ENCODE measurements at places on chromosomes 1 and 21.
A peak's percentile ranks its signal among the peaks of the same experiment; 100 is the strongest.

DNA sequence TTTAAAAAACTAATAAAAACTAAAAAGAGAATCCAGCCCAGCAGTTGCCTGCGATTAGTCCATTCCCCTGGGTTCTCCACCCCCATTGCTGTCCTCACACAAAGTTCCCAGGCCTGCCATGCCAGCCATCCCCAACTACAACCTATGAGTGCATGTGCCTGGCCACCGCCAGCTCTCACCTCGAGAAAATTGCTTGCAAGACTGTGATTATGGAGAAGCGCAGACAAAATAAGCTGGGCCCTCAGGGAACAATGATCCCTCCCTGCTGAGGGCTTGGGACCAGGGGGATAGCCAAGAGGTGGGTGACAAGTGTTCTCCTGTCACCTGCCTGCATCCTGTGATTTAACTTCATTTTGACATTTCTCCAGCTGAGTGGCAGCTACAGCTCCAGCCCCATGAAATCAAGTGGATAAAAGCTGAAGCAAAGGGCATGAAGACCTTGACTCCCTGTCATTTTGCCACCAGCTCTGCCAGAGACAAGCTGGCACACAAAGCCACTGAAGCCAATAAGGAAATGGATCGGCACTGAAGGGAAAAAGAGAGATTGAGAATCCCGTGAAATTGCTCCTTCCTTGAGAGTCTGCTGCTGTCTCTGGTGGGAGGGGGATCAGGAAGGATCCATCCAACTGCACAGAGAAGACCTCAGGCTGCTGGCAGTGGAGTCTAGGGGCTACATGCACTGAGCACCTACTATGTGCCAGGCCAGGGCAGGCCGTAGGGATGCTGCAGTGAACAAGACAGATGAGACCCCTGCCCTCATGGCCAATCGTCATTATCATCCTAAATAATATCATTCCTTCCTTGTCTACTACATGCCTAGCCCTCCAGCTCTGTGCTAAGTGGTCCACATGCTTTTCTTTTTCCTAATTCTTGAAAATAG lies 40.7 kb downstream of the MATN1 start:
- no peak for DNase-seq

DNA sequence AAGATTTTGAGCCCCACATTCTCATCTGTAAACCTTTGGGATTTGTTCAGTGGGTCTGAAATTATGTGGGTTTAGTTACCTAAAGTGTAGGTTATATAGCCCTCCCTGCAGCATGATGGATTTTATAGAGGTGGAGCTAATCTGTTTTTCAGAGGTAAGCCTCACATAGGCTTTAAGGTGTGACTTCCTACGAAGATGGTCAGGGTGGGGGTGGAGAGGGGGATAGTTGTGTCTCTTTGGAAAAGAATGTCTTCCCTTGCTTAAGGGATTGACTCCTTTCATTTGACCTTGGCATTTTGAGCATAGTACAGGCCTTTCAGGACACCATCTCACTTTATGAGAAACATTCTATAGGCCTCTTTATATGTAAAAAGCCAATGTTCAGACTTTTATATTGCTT lies 3.4 kb downstream of the CACHD1 start:
- no peak for DNase-seq

DNA sequence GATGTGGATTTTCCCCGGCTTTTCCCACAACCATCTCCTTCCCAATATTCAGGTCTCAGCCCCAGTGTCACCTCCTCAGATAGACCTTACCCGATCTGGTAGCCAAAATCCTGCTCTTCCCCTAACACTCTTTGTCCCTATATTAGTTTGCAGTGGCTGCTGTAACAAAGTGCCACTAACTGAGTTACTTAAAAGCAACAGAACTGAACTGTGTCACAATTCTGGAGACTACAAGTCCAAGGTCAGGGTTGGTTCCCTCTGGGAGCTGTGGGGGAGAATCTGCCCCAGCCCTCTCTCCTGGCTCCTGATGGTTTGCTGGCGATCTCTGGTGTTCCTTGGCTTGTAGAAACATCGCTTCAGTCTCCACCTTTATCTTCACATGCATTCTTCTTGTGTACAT lies 64.0 kb downstream of the NENF start:
- DNase-seq = no peak

GRCh38 chr21:41823906-41824305 lies 55.2 kb downstream of the PRDM15 start:
- no peak for DNase-seq

DNA sequence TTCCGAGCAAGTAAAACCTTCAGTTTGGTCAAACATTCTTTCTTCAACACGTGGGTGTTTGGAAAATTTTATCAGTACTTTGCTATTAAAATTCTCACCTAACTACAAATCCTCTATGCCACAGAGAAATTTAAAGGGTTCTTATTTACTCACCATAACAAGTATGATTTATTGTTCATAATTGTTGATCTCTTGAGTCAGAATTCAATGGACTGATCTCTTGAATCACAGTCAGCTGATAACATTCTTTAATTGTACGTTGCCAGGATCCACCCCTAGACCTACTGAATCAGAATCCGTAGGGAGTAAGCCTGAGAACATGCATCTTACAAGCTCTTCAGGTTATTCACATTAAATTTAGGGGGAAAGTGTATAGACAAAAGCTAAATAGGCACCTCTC lies 51.2 kb downstream of the DIPK1A start:
- no peak for DNase-seq

GRCh38 chr1:228207851-228208821 lies at the start of gene OBSCN:
TSS of gene OBSCN (plus strand) at chr1:228208044. CDS start at chr1:228211784, 3,740 bp downstream.
- no peak for DNase-seq

GRCh38 chr1:39491146-39491921 lies at the start of gene BMP8A:
TSS of gene BMP8A (plus strand) at chr1:39491636. CDS start at chr1:39491992, 356 bp downstream.
- peak; percentile 83 for DNase-seq

DNA sequence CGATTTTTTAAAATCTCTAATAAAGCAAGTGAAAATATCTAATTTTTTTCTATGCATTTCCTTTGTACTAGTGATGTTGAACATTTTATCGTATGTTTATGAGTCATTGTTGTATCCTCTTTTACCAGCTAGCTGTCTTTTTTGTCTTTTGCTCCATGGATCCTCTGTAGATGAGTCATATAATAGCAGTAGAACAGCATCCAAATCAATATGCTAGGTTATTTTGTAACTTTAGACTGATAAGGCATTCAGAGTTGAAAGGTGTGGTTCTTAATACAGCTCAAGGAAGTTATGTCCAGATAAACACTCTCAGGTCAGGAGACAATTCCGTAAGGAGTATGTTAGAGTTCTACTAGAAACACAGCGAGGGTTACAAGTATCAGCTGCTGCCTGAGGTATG lies 31.9 kb downstream of the MAP10 start:
- DNase-seq = no peak

DNA sequence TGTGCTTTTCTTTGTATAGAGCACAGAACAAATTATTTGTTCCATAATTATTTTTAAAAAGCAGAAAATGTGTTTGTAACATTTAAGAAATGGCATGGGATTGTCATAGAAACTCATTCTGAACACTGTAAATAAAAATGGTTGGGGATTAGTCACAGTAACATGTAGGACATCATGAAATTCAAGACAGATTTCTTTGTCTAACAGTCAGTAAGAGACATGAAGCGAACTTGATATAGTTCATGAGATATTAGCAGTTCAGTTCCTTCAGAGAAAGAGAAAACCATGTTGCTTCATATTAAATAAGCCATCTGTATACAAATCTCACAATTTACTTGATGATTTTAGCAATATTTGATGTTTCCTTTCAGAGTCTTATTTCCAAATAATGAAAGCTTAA lies 19.7 kb downstream of the NFIA start:
- DNase-seq = no peak

- DNase-seq = no peak
Observed at GRCh38 chr1:210687582-210688279, 359.0 kb downstream of the HHAT start.

GRCh38 chr1:202248861-202249260 lies 55.3 kb downstream of the LGR6 start:
- no peak for DNase-seq

GRCh38 chr1:78658901-78659300 lies 9.3 kb downstream of the IFI44 start:
- DNase-seq = no peak

- no peak for DNase-seq
Observed at GRCh38 chr1:197392541-197392940, 124.5 kb downstream of the CRB1 start.

DNA sequence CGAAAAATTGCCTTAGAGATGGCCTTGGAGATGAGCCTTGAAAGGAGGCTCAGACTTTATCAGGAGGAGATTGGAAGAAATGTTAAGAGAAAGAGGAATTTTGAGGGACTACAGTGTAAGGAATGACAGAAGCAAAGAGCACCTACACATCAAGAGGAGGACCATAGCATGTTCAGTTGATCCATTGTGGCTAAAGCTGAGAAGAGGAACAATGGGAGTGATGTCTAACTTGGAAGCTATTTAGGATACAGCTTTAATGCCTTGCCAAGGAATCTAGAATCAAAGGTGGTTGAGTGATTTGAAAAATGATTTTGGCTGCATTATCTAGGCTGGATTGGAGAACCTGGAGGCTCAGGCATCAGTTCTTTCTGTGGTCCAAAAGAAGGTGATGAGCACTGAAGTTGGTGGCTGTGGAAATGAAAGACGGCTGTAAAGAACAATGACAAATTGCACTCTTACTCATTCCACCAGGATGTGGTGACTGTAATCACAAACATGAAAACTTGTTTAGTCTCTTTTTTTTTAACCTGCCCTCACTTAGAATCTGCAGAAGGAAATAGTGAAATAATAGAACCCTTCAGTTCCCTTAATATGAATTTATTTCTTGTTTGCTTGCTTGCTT lies 11.3 kb downstream of the FAM20B start:
- no peak for DNase-seq

DNA sequence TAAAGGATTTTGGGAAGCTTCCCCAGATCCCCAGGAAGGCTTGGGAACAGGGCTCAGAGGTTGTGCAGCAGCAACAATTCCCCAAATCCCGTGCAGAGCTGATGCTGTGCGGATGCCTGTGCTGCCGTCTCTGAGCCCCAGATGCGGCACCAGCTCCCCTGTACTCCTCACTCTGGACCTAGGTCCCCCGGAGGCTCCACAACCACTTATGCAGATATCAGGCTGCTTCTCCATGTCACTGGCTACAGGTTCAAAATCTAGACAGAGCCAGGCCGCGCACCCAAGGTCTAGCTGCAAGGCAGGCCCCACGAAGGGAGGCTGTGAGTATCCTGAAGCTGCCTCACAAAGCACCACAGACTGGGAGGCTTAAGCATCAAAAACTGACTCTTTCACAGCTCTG lies 81.6 kb downstream of the PDE9A start:
- DNase-seq = no peak

- DNase-seq = no peak
Observed at GRCh38 chr21:33848249-33848953, 67.2 kb downstream of the ATP5PO start.

GRCh38 chr1:94539496-94539895 lies 2.1 kb downstream of the F3 start:
- no peak for DNase-seq

GRCh38 chr1:203537806-203538464 lies 44.0 kb downstream of the OPTC start:
- no peak for DNase-seq

DNA sequence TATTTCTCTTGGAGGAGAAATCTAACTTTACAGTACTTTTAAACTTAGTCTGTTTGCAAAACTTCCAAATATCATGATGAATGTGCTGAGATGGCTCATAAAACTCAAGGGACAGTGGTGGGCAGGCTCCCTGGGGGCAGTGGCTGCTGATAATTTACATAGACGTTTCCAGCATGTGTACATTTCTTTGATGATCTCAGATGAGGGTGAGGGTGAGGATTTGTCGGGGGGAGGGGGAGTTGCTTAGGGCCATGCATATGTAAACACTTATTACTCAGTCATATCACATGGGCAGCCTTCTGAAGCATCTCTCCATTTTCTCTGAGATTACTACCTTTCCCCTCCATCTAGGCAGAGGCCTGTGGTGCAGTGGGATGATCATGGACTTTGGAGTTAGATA lies 152.9 kb upstream of the HMGB4 start:
- DNase-seq = no peak

- no peak for DNase-seq
Observed at GRCh38 chr1:15965228-15965767, 10.6 kb downstream of the ZBTB17 start.

DNA sequence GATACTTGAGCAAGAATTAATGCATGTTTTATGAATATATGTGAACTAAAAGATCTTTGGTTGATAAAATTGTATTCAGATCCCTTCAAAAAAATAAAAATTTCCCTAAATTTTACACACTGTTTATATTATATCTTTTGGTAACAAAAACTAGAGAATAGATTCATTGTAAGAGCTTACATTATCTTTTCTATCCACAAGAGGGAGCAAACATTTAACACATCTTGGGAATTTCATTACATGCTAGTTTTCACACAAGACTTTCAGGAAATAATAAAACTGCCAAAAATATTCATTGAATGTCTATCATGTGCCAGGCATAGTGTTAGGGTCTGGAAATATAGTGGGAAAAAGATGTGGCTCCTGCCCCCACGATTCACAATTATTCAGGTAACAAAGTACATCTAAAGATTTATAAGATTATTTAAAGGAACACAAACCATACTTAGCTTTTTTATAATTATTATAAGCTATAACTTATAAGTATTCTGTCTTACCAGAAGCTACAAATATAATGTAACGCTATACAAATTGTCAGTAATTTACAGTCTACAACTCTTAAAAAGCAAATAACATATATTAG lies 30.6 kb downstream of the FAF1 start:
- no peak for DNase-seq

DNA sequence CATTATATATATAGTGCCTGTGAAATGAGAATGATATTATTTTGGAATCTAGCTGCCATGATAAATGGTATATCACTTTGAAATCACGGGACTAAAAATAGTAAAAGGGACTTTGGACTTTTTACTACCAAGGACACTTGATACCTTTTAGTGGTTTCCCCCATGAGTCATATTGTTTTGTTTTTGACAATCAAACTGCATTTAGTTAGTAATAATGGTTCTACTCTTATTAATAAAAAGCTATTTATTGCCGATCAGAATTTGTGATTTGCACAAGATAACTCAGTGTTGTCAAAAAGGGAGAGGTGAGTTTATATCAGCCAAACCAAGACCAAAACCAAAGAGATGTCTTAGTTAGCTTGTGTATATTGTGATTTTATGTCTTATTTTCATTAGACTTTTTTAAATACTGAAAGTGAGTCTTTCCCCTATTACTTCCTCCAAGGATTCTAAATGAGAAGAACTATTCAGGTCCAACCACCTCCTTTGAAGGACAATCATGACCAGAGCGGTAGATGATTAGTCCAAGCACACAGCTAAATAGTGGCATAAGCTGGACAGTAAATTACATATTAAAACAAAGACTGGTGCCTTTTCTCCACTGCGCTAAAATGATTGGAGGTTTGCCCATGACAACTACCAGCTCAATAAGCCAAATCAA lies 281.7 kb upstream of the ESRRG start:
- DNase-seq = no peak

- peak; percentile 43 for DNase-seq
Observed at GRCh38 chr1:4653796-4654725, at the start of gene AJAP1. TSS of gene AJAP1 (plus strand) at chr1:4654609. CDS start at chr1:4655426, 817 bp downstream.

DNA sequence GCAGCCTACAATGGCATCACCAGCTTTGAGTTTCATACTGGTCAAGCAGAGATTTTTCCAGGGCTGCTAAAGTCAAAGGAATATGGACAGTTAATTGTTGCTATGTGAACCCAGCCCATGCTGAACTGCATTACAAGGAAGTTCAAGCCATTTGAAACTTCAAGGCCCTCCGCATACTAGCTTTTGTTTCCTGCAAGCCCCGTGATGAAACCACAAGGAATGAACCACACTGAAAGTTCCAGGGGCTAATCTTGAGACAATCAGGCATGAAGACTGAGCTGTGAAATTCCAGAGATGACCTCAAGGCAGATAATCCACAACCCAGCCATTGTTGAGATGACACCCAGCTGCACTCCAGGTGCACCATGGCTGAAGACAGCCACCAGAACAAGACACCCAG lies 180.8 kb downstream of the C1orf21 start:
- no peak for DNase-seq
